Lung (tissue), 17 donors: ENCODE measurements at places on chromosomes 13 and 19.
A peak's percentile ranks its signal among the peaks of the same experiment; 100 is the strongest.

GRCh38 chr13:112861876-112862615 is 107.0 kb upstream of the MCF2L start:
- no peak for DNase-seq

DNA sequence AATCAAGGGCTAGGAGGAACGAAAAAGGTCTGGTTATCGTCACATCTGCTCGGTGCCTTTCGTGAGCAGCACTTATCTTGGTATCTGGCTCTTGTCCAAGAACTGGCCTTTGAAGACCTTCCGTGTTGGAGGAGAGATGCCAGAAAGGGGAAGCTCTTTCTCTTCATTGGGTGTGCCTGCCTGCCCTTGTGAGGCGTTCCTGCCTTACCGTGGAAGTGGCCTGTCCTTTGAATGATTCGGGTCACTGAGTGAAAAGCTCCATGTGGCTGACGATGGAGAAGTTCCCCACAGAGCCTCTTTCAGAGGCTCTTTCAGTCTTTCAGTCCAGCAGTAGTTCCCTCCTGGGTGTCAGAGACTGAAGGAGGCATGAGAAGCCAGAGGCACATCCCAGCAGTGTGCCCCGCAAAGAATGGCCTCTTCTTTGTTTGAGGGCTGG is 121.5 kb upstream of the SLC10A2 start:
- DNase-seq: peak; percentile 25

DNA sequence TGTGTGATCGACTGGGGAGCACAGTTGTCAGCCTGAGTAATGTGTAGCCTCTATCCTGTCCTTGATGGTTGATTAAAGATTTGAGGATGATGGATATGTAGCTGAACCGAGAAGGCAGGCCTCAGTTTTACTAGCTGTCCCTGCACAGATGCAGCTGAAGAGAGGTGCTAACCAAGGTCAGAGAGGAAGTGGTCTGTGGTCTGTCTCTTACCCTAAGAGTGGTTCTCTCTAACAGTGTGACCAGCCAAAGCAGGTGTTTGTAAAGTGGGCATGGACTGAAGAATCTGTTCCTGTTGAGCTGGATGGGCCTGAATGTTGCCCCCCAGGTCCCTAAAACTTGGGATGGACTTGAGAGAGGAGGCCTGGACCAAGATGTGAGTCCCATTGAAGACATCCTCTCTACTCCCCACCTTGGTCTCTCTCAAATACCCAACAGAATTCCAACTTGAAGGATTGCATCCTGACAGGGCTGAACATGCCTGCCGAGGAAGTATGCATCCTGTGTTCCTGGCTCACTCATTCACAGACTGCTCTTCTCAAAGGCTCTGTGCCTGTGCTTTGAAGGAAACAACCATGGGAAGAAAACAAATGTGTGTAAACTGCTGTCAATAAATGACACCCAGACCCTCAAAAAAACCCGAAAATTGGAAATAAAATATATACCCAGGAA is 223.8 kb downstream of the MAB21L1 start:
- DNase-seq: no peak

- DNase-seq: no peak
These were observed 11.1 kb downstream of the ZNF473 start for GRCh38 chr19:50036908-50037307.

GRCh38 chr19:41876847-41877832 is at the start of gene CD79A:
TSS of gene CD79A (plus strand) at chr19:41877279. CDS start at chr19:41877305, 26 bp downstream.
- DNase-seq: no peak

DNA sequence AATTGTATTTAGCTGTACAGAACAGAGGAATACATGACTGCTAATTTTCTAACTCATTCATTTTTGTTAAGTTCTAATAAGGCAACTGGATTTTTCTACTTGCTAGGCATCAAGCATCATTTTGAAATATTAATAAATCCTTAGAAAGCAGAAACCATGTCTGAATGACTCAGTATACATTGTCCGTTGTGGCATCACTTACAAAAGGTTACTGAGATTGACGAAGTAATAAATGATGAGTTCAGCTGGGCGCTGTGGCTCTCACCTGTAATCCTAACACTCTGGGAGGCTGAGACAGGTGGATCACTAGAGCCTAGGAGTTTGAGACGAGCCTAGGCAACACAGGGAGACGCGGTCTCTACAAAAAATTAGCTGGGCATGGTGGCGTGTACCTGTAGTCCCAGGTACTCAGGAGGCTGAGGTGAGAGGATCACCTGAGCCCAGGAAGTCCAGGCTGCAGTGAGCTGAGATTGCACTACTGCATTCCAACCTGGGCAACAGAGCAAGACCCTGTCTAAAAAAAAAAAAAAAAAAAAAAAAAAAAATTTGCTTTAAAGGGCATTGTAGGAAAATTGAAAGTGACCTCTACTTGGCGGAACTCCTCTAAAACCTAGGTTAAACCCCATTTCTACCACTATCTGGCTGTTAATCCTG is 36.6 kb downstream of the LHFPL6 start:
- no peak for DNase-seq

- peak; percentile 17 for DNase-seq
These were observed 284.2 kb upstream of the DACH1 start for GRCh38 chr13:72151241-72151640.

GRCh38 chr19:39641773-39642172 is 13.9 kb upstream of the LGALS16 start:
- DNase-seq: no peak

- no peak for DNase-seq
These were observed 435.6 kb downstream of the FOXO1 start for GRCh38 chr13:40230833-40231266.

GRCh38 chr13:43272851-43273250 is 249.5 kb downstream of the DNAJC15 start:
- DNase-seq: no peak

GRCh38 chr19:3370728-3371591 is 4.6 kb downstream of the NFIC start:
- no peak for DNase-seq

- peak; percentile 37 for DNase-seq
These were observed 1.2 kb upstream of the FBXL3 start for GRCh38 chr13:77028202-77028601.

DNA sequence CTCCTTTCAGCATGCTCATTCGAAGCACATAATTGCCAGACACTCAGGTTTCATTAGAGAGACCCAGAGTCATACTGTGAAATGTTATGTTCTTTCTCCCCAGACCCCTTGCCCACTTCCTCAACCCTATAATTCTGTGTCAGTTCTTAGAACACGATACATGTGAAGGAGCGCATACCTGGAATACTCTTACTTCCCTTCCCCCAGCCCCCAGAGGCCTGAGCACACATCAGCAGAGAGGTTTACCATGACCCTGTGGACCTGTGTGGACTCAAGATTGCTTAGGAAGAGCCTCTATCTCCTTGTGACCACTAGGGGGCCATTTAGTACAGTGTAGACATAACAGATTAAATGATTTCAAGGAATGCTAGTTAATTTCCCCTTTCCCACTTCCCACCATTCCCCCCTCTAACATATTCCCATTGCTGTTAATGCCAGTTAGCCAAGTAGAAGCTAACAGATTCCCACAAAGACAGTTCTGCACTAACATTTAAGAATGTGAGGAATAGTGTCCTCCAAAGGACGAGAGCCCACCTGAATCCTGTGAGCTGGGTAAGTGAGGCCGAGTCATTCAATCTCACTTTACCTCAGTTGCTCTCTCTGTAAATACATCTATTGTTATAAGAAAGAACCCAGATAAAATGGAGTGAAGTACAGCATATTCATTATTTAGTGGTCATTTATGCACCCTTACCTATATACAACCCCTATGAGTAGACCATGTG is 154.2 kb upstream of the MAB21L1 start:
- DNase-seq: peak; percentile 57

GRCh38 chr19:10544242-10544752 is 593 bp downstream of the ATG4D start:
- DNase-seq: peak; percentile 31

DNA sequence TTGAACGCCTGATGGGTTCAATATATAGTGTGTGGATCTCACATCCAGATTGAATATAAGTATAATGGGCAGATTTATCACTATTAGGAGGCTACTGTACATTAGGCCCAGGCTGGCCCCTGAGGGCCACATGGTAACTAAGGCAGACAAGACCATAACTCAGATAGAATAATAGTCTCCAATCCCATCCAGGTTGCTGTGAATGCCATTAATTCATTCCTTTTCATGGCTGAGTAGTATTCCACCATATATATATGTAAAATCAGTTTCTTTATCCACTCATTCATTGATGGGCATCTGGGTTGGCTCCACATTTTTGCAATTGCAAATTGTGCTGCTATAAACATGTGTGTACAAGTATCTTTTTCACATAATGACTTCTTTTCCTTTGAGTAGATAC is 8.1 kb upstream of the PMIS2 start:
- DNase-seq: no peak
